Stimulated activated CD4-positive, alpha-beta T cell treated with anti-CD3 and anti-CD28 coated beads, TNF-alpha, amount 100 ng/mL, for 1 hour (primary cell): ENCODE measurements at places on chromosomes 13 and 19.

- no peak for DNase-seq
Measured at GRCh38 chr13:79290595-79291244, 115.3 kb downstream of the RBM26 start.

GRCh38 chr13:43153436-43154090 is 130.2 kb downstream of the DNAJC15 start:
- no peak for DNase-seq

GRCh38 chr13:52161181-52161646 is 1.8 kb upstream of the NEK3 start:
- DNase-seq = no peak

- DNase-seq = no peak
Measured at GRCh38 chr13:68046903-68047302, 816.8 kb upstream of the PCDH9 start.

- no peak for DNase-seq
Measured at GRCh38 chr13:59665732-59666131, 498.0 kb downstream of the DIAPH3 start.

DNA sequence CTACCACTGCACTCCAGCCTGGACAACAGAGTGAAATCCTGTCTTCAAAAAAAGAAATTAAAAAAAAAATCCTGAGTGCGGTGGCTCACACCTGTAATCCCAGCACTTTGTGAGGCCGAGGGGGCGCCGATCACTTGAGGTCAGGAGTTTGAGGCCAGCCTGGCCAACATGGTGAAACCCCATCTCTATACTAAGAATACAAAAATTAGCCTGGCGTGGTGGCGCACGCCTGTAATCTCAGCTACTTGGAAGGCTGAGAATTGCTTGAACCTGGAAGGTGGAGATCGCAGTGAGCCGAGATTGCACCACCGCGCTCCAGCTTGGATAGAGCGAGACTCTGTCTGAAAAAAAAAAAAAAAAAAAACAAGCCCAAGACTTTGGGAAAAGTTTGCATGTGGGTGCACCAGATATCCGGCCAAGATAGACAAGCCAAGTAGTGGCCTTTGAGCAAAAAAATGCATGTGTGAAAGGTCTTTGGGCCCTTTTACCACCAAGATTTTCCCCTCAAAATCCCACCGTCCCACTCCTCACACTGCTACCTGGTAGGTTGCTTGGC is 5.7 kb downstream of the DNAJB1 start:
- no peak for DNase-seq

GRCh38 chr13:51154029-51154555 is 43.0 kb upstream of the C13orf42 start:
- no peak for DNase-seq

DNA sequence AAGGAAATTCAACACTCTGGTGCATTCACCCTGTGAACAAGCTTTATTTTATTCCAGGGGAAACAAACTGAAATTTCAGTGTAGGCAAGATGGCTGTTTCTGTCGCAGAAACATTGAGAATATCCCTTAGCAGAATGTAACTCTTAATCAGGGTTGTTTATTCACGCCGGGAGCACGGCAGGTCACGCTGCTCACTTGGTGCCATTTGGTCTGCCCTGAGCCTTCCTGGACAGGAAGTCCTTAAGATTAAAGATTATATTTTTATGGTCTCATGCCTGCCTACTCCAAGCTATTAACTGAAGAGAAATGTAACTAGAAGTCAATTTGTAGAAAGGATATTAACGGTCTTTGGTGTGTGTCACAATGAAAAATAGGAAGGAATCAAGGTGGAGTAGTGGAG is 185.3 kb upstream of the ARGLU1 start:
- no peak for DNase-seq

DNA sequence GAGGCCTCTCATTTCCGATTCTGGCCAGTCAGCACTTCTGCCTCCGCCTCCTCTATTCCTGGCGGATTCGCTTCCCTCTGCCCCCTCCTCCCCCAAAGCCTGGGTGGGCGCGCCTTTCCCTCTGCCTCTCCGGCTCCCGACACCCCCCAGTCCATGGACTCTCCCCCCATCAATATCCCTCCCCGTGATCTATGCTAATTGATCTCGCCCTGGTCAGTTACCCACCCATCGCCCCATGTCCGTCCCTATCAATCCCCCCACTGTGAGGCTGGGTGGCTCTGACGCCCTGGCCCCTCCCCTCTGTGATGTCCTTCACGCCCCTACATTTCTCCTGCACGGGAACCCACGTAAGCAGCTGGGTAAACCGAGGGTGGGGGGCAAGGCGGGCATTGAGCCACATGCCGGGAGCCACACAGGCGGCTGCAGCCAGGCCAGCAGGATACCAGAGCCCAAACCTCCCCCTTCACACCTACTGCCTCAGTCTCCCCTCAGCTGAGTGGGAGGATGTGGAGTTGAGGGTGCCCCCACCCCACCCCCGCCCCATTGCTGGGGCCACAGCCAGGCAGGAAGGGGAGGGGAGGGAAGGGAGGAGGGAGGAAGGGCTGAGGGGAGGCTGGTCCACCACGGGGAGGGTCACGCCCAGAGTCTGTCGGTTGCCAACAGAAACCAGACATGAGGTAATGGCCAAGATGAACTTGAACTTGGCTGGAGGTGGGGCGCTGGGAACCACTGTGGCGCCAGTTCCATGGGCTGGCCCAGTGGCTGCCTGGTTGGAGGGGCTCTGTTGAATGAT is 21.0 kb downstream of the SMIM24 start:
- DNase-seq = no peak

GRCh38 chr19:15299568-15300409 is 32.5 kb downstream of the BRD4 start:
- DNase-seq = no peak

GRCh38 chr13:72205773-72206172 is 338.8 kb upstream of the DACH1 start:
- DNase-seq = no peak

DNA sequence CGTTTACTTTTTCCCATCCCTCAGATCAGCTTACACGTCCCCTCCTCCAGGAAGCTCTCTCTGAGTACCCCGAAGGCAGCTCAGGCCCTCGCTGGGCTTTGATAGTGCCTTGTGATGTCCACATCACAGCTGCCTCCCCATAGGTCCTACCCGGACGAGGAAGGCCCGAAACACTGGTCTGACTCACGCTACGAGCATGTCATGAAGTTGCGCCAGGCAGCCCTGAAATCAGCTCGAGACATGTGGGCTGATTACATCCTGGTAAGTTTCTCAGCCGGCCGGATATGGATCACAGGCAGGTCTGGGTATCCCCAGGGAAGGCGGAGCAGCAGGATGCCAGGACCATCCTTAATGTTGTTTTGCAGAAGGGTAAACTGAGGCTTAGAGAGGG is 4.8 kb downstream of the COLGALT1 start:
- no peak for DNase-seq

- no peak for DNase-seq
Measured at GRCh38 chr13:81406639-81407292, 1065.8 kb upstream of the SPRY2 start.

DNA sequence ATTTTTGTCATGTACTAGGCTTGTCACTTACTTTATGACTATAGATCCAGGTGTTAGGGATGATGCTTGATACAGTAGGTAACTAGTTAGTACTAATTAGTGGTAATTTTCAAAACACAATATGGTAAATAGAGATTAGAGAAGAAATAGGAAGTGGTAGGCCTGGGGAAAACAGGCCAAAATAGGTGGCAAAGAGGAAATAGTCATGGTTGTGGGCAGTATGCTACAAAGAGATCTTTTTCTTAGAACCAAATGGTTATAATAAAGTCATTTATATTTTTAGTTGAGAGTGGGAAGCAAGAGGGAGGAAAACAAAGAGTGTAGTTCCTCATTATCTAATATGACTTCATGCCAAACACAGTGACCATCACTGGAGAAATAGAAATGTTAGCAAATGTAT is 9.1 kb upstream of the VWA8 start:
- no peak for DNase-seq

DNA sequence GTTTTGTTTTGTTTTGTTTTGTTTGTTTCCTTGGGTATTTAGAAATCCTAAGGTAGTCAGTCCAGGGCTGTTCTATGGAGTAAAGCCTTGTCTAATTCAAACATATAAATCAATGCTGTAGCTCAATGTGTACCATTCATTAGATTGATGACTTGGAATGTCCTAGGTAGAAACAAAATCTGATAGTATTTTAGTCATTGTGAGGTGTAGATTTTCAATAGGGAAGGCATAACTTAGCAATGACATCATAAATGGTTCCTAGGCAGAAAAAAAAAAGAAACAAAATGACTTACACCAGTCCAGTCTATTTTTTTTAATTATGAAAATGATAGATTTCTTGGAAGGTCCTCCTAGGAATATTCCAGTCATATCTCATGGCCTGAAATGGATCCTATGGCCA is 189.9 kb downstream of the SPRY2 start:
- no peak for DNase-seq

DNA sequence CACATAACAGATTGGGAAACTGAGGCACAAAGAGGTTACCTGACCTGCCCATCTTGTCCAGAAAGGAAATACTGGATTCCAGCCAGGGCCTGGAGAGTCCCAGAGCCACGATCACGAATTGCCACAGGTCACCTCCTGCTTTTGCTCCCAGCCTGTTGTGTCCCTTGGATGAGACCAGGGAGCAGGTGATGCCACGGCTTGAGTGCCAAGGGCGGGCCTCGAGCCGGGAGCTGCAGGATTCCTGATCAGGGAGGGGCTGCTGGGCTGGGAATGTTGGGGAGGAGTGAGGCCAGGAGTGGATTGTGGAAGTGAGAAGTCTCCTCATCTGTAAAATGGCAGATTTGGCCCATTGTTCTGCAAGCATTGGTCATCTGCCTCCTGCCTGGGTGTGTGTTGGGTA is 29.4 kb downstream of the DNM2 start:
- no peak for DNase-seq

DNA sequence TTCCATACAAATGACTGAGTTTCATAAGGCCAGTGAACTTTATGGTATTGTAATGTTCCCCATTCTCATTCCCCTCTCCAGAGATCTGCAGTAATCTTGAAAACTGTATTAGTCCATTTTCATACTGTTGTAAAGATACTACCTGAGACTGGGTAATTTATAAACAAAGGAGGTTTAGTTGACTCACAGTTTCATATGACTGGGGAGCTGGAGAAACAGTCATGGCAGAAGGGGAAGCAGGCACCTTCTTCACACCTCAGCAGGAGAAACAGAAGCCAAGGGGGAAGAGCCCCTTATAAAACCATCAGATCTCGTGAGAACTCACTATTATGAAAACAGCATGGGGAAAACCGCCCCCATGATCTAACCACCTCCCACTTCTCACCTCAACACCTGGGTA is 318.7 kb upstream of the KLF12 start:
- DNase-seq = no peak

GRCh38 chr19:28010656-28011055 is 1202.3 kb downstream of the UQCRFS1 start:
- no peak for DNase-seq

DNA sequence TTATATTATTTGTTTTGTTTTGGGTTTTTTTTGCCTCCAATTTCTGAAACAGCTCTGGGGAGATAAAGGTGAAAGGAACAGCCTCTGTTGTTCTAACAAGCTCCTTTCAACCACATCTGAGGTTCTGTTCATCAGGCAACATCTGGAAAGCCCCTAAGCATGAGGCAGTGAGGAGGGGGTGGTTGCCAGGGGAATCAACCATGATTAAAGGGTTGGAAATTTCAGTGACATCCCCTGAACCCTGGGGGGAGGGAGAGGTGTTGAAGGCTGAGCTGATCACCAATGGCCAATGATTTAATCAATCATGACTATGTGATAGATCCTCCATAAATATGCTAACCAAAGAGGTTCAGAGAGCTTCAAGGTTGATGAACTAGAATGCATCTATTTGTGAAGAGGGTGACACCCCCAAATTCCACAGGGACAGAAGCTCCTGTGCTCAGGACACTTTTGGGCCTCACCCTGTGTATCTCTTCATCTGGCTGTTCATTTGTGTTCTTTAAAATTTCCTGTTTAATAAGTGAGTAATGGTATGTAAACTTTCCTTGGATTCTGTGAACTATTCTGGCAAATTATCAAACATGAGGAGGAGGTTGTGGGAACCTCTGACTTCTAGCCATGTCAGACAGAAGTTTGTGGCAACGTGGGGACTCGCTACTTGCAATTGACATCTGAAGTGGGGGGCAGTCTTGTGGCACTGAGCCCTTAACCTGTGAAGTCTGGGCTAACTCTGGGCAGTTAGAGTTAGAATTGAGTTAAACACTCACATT is 221.3 kb downstream of the NHLRC3 start:
- no peak for DNase-seq

DNA sequence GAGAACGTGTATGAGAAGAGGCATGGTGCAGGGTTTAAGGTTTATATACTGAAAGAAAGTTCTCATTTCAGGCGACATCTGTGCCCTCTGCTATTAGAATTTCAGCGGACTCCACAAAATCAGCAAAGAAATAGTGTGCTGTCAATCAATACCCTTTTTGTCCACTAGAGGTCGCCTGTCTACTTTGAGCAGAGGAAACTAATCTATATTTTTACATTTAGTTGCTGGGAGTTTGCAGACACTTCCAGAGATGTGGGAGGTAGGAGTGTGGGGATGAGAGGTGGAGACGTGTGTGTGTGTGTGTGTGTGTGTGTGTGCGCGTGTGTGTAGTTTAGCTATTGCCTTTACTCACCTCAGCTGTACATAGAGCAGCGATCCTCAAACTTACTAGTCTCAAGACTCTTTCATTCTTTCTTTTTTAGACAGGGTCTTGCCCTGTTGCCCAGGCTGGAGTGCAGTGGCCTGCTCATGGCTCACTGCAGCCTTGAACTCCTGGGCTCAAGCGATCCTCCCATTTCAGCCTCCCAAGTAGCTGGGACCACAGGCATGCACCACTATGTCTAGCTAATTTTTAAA is 9.7 kb downstream of the INAFM1 start:
- DNase-seq = no peak

DNA sequence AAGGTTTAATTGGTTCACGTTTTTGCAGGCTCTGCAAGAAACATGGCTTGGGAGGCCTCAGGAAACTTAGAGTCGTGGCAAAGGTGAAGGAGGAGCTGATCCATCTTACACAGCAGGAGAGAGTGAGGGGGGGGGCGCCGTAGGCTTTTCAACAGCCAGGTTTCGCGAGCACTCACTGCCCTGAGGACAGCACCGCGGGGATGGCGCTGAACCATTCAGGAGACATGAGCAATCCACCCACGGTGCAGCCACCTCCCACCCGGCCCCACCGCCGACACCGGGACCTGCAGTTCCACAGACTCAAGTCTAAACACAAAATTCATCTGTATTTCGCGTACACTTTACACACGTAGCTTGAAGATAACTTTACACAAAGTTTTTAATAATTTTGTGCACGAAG is 73.6 kb downstream of the KDM4B start:
- no peak for DNase-seq

DNA sequence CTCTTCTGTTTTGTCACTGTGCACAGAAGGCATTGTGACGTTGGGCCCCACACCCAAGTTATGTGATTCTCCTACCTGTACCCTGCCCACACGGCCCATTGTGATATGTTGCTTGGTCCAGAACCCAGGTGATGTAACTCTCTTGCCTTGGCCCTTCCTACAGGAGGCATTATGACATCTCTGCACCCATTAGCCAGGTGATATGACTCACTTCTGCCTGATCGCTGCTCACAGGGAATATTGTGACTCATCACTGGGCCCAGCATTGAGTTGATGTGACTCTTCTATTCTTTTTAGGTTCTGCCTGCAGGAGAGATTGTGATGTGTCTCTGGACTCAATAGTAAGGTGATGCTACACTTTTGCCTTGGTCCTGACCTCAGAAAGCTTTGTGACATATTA is 65.4 kb upstream of the ZNF91 start:
- no peak for DNase-seq
